WTC11 (cell line): ENCODE measurements at places on chromosomes 1 and 21.

DNA sequence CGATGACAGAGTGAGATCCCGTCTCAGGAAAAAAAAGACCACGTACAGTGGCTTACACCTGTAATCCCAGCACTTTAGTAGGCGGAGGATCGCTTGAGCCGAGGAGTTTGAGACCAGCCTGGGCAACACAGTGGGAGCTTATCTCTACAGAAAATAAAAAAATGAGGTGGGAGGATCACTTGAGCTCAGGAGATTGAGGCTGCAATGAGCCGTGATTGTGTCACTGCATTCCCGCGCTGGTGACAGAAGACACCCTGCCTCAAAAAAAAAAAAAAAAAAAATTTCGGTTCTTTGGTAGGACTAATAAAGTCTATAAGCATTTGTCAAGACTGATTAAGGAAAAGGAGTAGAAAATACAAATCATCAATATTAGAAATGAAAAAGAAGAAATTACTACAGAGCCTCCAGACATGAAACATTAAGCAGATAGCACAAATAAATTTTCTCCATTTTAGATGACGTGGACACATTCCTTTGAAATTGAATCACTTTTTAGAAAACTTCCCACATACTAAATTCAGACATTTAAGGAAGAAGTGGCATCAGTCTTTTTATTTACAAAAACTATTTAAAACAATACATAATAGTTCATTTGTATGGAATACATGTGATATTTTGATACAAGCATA, 30.4 kb downstream of the MORC3 start:
- DNase-seq = no peak

DNA sequence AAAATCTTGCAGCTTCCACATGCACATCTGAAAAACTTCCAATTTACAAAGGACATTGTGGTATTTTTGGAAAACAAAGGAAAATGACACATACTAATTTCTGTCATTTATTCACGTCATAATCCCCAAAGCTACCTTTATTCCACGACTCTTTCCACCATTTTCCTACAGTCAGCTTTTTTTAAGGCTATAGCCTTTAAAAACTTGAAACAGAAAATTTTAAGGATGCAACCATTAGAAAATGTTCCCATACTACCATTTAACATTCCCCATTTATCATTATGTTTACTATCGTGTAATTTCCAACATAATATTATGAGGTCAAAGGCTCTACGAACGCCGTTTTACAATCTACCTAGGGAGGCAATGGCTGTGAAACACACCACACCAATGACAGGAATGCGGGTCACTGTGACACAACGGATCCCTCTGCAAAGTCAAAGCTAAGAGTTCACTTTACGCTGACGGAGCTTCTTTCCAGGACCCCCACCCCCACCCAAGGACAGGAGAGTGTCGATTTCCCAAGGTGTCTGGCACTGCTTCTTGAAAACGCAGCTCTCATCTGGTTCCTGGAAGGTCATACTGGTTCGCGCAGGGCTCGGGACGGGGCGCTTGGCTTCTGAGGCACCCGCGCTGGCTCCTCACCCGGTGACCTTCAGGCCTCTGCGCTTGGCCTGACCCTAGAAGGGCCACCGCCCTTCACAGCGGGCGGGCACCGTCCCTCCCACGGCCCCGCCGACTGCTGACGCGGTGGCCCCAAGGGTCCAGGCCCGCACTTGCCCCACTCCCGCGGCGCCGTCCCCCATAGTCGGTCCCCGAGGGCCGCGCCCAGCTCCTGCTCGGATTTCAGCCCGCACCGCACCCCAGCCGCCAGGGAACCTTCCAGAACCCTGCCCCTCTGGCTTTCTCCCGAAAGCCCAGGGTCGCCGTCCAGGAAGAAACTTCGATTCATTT, 50.5 kb upstream of the ATF3 start:
- peak; percentile 60 for DNase-seq

DNA sequence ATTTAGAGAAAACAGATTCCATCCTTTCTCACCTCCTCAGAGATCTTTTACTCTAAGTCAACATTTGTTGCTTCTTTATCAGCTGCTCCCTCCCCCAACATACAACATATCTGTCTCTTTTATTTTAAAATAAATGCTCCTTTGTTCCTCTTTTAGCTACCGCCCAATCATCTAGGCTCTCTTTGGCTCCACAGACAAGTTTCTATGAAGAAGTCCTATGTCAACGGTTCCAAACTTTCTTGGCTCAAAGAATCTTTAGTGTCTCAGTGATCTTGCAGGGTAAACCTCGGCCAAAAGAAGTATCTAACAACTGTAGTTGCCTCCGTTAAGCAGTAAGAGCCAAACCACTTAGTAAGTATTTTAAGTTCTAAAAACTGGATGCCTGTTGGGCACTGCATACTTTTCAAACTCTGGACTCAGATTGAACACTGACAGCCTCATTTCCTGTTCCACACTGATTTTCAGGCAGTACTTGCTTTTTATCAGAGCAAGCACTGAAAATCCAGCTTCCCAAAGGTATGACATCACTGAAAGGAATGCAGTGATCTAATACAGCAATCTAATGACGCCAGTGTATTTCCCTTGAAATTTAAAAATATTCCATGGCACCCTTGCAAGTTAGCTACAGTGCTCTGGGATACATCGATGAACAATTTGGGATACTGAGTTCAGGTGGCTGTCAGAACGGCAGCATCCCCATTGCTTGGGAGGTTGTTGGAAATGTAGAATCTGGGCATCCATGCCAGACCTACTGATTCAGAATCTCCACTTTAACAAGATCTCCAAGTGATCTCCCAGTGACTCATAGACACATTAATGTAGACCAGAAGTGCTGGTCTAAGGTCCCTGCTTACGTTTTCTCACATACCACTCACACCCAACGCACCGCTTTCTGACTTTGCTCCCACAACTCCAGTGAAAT, 26.8 kb downstream of the EGLN1 start:
- DNase-seq = no peak

DNA sequence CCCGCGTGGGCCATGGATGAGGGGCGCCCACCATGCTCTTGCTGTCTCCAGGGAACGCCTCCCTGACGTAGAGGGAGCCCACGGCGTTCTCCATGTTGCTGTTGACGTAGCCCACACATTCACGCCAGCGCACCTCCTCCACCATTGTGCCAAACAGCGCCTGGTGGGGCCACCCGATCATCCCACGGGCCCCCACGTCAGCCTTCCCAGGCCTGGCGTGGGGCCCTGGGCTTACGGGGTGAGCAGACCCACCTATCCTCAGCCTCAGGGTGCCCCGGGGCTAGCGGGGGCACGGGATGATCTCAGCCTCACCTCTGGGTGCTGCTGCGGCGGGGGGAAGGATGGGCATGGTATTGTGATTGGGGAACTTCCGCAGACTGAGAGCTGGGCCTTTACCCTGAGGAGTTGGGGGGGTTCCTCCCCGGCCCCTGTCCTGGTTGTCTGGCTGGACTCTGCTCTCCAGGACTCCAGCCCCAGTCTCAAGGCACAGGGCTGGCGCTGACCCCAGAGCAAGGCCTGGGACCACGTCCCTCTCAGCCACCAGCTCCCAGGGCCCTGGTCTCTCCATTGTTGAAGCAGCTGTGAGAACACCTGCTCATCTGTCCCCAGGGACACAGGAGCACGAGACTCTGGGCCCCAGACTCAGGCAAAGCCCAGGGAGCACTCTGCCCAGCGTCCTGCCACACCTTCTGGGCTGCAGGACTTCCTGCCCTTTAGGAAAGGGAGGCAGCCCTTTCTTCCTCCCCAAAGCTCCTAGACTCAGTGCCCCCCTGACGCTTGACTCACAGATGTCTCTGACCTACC, 10.2 kb downstream of the PRXL2B start:
- no peak for DNase-seq

GRCh38 chr1:157239936-157240335, 101.7 kb upstream of the ETV3 start:
- DNase-seq = no peak

- no peak for DNase-seq
Observed at GRCh38 chr21:32279377-32279680, 480 bp upstream of the MIS18A start.

- no peak for DNase-seq
Observed at GRCh38 chr1:27435566-27436203, 43.3 kb downstream of the GPR3 start.

- no peak for DNase-seq
Observed at GRCh38 chr1:4000811-4001251, 100.8 kb upstream of the C1orf174 start.

DNA sequence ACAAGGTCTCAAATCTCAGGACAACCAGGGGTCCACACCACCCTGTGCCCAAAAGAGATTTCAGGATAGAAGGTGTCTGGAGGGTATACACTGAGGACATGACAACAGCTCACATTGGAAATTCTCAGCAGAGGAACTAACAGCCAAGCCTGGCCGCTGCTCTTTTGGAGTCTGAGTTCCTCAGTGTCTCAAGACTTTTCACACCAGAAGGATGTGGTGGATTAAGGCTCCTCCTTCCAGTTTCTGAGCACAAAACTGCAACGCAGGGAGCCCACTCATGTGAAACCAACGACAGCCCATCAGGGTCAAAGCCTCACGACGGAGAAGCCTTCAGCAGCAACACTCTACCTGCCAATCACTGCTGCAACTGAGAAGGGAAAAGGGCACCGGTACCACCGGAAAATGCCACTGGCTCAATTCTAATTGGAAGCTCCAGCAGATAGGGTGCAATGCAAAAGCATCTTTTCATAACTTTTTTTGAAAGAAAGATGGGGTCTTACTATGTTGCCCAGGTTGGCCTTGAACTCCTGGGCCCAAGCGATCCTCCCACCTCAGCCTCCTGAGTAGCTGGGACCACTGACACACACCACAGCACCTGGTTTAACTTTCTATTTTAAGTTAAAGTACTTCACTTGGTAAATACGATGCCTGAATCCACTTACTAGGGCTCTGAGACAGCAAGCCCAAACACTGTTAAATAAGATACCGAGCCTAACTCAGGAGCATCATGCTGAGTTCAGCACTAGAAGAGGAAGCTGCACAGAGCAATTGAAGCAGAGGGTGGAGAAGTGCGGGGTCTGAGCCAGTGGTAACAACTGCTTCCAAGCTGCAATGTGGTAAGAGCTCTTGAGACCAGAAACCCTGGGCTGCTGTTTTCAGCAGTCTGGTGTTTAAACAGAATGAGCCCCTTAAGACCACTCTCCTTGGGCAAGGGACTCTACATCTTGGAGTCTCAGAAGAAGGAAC, 7.8 kb downstream of the CAPZB start:
- DNase-seq = no peak

DNA sequence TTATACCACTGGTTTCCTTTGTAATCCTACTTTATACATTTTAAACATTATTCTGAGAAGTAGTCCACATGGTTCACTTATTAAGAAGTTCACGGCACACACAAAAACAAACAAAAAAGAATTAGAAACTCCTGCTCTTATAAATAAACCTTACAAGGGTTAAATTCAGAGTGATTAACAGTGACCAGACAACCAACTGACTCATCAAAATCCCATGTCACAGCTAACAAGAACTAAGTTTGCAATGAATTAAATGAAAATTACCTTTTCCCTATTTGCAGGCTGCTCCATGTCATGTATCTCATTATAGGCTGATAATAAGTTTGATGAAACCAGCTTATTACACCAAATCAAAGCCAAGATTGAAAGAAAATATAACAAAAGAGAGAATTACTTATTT, 77.5 kb downstream of the PUM1 start:
- no peak for DNase-seq

- no peak for DNase-seq
Observed at GRCh38 chr1:27785781-27786455, 12.9 kb downstream of the STX12 start.

DNA sequence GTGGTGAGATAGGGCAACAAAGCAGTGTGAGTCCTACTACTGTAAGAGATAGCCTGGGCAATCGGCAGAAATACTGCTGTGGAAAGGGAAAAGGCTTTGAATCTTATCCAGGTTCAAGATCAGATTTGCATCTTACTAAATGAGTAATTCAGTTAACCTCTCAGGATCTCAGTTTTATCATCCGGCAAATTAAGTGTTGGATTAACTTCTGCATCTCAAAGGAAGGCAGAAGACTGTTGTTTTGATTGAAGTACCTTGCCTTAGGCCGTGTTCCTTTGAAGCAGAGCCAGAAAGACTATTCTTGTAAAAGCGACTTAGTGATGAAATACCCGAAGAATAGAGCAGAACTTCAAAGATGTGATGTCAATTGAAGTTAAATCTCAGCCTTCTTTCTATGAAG, 612.9 kb upstream of the USP24 start:
- DNase-seq = no peak

DNA sequence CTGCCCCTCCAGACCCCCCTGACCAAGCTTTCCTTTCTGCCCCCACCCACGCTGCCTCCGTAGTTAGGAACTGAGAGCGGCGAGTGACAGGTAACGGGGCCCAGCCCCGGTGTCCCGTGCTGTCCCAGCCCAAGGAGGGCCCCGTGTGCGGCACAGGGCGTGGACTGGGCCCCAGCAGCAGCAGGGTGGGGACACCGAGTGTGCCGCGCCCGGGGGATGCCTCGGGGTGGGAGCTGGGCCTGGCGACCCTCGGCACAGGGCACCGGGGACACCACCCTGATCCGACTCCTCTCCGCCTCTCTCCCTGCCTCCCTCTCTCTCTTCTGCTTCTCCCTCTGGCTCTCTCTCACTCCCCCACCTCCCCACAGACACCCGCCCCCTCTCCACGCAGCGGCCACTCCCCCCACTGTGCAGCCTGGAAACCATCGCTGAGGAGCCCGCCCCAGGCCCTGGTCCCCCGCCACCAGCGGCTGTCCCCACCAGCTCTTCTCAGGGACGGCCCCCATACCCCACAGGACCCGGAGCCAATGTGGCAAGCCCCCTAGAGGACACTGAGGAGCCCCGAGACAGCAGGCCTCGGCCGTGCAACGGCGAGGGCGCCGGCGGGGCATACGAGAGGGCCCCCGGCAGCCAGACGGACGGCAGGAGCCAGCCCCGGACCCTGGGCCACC, 22.7 kb downstream of the PANK4 start:
- peak; percentile 31 for DNase-seq

- no peak for DNase-seq
Observed at GRCh38 chr21:31257265-31257664, 86.8 kb downstream of the TIAM1 start.

DNA sequence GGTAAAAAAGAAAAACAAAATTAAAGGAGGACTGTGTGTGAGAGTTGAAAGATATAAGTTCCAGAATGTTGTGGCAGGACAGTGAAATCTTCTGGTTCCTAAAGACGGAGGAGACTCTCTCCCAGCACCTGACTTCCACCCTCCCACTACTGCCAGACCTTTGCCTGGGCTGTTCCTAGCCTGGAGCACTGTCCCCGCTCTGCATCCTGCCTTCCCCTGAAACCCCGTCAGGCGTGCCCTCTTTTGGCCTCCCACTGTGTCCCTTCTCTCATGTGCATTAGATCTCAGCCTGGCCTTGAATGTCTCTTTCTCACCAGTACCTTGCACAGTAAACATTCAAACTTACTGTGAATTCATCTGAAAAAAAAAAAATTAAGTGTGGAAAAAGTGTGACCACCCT, 74.1 kb downstream of the VPS26C start:
- peak; percentile 65 for DNase-seq

- no peak for DNase-seq
Observed at GRCh38 chr1:229231754-229232119, 39.2 kb upstream of the RAB4A start.
